Muscle of leg (tissue), 16 donors: ENCODE measurements at places on chromosomes 3 and 15. TPM values are rescaled to one million over a fixed set of nuclear protein-coding genes. Genes with fewer than 3 reads are reported as not detected.
A peak's percentile ranks its signal among the peaks of the same experiment; 100 is the strongest.

Gene TRAT1
- 0.09 TPM for total RNA-seq

- H3K27me3 ChIP-seq: peaks cover 2% of the 10 kb centered on the region
- no peak overlapping the region for H3K4me3 ChIP-seq
- DNase-seq: peak; percentile 66
- peak overlapping the region; percentile 75 for H3K27ac ChIP-seq
- H3K36me3 ChIP-seq: no peaks in the 10 kb centered on the region
These were observed 56.7 kb downstream of the RPL22L1 start for GRCh38 chr3:170813266-170813665.

- no peak overlapping the region for H3K4me3 ChIP-seq
- peaks cover 4% of the 10 kb centered on the region for H3K4me1 ChIP-seq
- no peak for DNase-seq
- peaks cover 18% of the 10 kb centered on the region for H3K36me3 ChIP-seq
These were observed 120.9 kb downstream of the ADAMTS9 start for GRCh38 chr3:64566859-64567258.

Gene LYSMD2
- total RNA-seq: 6.5 TPM
